ENCODE measurements at places on chromosomes 4 and X. TPM values are rescaled to one million over a fixed set of nuclear protein-coding genes. Genes with fewer than 3 reads are reported as not detected.

GRCh38 chr4:122842984-122843531 lies 16.4 kb downstream of the FGF2 start:
- DNase-seq = no peak

GRCh38 chr4:108851366-108851765 lies 88.5 kb upstream of the ETNPPL start:
- DNase-seq = no peak

- no peak for DNase-seq
These were observed 100.7 kb upstream of the FAM9C start for GRCh38 chrX:13144927-13145655.

- peak; percentile 63 for DNase-seq
These were observed 80.2 kb upstream of the CBLL2 start for GRCh38 chrX:22192419-22193060.

GRCh38 chr4:123651066-123651465 lies 254.5 kb downstream of the SPRY1 start:
- peak; percentile 86 for DNase-seq

DNA sequence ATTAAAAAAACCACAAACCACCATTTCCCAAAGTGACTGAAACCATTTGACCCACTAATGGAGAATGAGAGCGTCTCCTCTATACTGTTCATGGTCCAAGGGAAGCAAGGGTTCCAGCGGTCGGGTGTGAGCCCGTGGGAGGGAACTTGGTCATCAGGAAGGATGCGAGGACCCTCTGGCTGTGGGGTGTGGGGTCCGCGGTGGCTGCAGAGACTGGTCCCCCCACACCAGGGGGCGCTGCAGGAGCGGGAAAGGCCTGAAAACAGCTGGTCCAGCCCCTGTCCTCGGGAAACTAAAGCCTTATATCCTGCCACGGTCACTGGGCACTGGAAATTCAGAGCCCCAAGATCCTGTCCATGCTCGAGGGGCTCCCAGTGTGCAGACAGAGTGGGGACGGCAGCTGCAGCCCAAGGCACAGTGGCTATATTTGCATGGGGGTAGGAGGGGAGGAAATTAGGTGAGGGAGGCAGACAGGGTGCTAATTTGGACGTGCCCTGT lies 4.3 kb downstream of the BLOC1S4 start:
- peak; percentile 84 for DNase-seq

- DNase-seq = no peak
These were observed 96.5 kb downstream of the NYX start for GRCh38 chrX:41543668-41544067.

DNA sequence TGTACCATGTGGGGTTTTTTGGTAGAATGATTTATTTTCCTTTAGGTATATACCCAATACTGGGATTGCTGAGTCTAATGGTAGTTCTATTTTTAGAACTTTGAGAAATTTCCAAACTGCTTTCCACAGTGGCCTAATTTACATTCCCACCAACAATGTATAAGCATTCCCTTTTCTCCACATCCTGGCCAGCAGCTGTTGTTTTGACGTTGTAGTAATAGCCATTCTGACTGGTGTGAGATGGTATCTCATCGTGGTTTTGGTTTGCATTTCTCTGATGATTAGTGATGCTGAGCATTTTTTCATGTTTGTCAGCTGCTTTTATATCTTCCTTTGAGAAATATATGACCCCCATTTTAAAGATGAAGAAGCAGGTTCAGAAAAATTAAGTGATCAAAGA lies 153.7 kb downstream of the CBR4 start:
- DNase-seq = peak; percentile 92

DNA sequence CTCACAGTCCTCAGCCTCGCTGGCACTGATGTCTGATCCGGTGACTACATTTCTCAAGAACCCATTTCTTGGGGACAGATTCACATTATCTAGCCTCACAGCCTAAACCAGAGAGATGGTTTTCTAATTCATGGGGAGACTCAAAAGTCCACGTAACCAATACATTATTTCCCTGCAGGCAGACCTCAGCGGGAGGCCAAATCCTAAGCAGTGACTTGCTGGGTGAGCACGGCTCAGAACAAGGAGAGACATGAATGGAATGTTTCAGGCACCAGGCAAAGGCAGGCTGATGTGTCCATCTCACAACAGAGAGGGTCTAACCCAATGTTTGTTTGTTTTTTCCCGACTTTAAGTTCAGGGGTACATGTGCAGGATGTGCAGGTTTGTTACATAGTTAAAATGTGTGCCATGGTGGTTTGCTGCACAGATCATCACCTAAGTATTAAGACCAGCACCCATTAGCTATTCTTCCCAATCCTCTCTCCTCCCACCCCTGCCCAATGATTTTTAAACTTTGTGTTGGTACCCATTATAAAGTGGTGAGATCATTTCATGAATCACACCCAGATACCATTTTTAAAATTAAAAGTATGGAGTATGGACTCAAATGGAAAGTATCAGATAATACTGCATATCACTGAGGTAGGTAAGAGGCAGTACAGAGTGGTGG lies 53.3 kb downstream of the SCD5 start:
- DNase-seq = no peak

DNA sequence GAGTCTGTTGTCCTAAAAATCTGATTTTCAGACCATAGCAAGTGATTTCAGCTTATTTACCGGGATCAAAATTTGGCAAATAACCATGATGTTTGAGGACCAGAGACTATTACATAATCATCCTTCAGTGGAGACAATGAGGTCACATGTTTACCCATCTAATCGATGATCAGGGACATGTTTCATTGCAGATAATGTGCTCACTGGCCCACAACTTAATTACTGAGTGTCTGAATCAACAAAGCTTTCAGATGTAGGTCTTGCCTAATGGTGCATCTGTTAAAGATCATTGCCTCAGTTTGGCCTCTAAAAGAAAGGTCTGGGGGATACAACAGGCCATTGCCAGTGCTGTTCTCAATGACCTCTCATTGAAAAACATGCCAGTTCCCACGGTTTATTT lies 42.8 kb upstream of the KLHL34 start:
- DNase-seq = no peak

GRCh38 chr4:94420356-94420755 lies 31.4 kb upstream of the PDLIM5 start:
- DNase-seq = no peak

DNA sequence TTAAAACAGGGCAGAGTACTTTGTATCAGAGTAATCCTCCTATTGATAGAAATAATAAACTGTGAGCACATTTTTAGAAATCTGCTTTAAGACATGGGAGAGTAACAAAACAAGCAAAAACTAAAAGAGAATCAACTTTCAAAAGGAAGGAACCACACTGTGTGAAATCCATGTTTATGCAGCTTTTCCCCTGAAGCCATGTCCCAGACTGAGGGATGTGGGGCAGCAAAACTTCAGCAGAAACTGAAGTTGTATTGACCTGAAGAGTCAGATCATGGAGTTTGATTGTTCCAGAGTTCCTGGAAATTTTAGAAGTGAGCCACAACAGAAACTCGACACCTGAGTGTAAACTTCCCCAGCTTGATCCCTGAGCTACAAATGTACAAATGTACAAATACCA lies 53.2 kb downstream of the COMMD8 start:
- DNase-seq = peak; percentile 9

DNA sequence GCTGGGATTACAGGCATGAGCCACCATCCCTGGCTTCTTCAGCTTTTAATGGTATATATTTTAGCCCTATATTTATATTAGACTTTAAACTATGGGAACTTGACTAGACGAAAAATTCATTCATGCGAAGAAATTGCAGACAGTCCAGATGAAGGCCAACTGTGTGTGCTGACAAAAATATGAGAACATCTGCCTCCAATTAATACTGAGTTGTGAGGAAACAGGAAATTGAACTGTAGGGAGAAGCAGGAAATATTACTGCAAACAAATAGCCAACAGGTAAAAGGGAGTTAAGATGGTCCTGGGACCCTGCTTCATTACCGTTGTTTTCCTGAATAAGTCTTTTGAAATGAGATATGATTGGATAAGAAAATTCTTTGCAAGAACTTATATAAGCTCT lies 26.3 kb downstream of the MGARP start:
- no peak for DNase-seq

GRCh38 chr4:11427121-11427996 lies 1.3 kb downstream of the HS3ST1 start:
- DNase-seq = no peak

- DNase-seq = peak; percentile 72
These were observed 618 bp downstream of the DDX3X start for GRCh38 chrX:41334363-41335197.

DNA sequence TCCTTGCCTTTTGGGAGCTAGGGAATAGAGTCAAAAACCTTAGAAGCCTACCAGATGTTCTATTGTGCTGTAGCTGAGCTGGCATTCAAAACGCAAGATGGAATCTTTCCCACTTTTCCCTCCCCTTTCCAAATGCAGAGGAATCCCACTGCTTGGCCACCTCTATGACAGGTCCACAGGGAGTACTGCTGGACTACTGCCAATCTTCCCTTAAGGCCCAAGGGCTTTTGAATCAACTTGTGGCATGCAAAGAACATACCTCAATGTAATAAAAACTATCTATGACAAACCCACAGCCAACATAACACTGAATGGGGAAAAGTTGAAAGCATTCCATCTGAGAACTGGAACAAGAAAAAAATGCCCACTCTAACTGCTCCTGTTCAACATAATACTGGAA lies 139.2 kb upstream of the AGTR2 start:
- no peak for DNase-seq

DNA sequence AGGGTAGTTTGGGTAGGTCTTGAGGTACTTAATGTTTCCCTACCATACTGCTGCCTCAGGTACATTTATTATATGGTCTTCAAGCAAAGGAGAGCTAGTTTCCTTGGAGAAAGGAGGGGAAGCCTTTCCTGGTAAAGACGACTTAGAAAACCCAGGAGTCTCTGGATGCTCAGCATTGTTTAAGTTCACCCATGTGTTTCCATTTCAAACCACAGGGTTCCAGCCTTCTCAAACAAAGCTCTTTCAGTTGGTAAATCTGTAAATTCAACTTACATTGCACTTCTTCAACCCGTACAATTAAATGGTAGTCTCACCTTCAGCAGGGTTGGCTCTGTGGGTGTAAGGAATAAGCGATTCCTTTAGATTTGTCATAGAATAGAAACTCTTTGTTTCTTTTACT lies 111.9 kb upstream of the UNC5C start:
- DNase-seq = no peak

- peak; percentile 26 for DNase-seq
These were observed 336.1 kb upstream of the BOD1L1 start for GRCh38 chr4:13963601-13964000.

GRCh38 chr4:110510955-110511544 lies 35.1 kb downstream of the ENPEP start:
- DNase-seq = peak; percentile 69

DNA sequence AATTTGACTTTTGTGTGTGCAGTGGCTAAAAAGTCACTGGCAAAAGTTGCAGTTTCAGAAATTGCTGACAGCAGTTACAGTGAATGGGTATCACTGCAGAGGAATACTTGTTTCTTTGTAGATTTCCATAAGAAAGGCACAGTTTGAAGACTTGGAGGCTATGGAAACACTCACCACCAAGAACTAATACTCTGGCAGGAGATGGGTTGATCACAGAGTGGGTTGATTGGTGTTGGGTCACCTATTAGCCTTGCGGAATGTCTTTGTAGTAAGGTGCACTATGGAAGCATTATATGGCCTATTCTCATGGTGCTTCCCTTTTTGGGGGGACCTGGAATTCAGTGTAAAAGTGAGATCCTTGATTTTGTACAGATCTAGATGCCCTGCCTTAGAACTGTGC lies 502.8 kb downstream of the CFAP47 start:
- DNase-seq = no peak

DNA sequence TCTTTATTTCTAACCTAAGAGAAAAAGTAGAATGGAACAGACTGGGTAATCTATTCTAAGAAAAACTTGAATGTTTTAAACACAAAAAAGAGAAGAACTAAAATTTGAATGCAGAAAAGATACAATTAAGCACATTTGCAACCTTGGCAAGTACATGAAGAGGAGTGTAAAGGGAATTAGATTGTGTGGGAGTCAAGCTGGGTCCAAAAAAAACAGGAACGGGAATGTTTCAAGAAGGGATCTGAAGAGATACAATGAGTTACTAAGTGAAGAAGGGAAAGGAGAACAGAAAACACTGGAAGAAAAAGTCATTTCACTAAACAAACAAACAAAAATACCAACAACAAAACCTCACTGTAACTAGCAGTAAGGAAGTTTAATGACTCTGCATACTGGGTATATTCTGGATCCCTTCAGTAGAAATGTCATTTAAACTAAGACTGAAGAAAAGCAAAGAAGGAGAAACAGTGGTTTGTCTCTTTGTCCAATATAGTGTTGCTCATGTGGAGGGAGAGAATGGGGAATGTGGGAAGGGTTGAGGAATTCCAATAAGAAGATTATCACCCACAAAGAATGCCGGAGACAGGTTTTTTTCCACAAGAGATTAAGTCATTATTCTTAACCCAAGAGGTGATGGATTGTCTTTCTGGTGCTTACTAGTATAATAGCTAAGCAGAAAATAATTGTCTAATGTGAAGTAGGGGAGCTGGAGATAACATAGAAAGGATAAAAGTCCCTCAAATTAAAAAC lies 50.4 kb upstream of the PTPN13 start:
- DNase-seq = no peak

GRCh38 chr4:123443401-123444289 lies 47.0 kb downstream of the SPRY1 start:
- no peak for DNase-seq

DNA sequence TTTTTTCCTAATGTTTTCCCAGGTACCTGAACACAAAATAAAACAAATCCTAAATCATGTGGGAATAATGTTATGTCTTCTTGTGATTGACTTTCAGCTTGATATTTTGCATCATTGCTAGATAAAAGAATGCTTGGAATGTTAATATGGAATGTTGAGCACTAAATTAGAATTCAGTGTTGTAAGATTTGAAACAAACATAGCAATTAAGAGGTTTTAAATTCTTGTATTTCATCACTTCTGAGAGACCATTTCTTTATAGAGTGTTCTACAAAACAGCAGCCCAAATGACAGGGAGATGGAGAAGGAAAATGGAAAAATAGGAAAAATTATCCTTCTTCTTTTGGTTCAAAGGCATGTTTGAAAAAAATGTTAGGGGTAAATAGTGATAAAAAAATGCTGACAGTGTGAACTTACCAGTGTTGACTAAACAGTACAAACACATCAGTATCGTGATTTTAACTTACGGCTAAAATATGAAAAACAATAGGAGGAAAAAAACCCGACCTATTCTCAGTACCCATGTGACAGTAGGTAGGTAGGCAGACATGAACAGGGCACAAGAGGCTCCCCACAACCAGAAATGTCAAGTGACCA lies 102.6 kb upstream of the PDE5A start:
- DNase-seq = no peak

The ADH1A gene
- total RNA-seq = not detected

The MAGEA11 gene
- not detected for total RNA-seq

The APLN gene
- total RNA-seq = 0.43 TPM

The MAGEA10 gene
- total RNA-seq = not detected

The MND1 gene
- total RNA-seq = not detected

The MAP7D2 gene
- not detected for total RNA-seq

The ENPEP gene
- 1.4 TPM for total RNA-seq

The LONRF3 gene
- 1.8 TPM for total RNA-seq

The TIMP1 gene
- total RNA-seq = 222 TPM

The PDLIM3 gene
- total RNA-seq = 2,950 TPM

The IRS4 gene
- total RNA-seq = not detected

The RAB9B gene
- 2.1 TPM for total RNA-seq

The SYTL4 gene
- 0.88 TPM for total RNA-seq

Measured in myocyte (in vitro differentiated cells).